Osteoblast (primary cell): ENCODE measurements at places on chromosomes 1 and 21.
A peak's percentile ranks its signal among the peaks of the same experiment; 100 is the strongest.

DNA sequence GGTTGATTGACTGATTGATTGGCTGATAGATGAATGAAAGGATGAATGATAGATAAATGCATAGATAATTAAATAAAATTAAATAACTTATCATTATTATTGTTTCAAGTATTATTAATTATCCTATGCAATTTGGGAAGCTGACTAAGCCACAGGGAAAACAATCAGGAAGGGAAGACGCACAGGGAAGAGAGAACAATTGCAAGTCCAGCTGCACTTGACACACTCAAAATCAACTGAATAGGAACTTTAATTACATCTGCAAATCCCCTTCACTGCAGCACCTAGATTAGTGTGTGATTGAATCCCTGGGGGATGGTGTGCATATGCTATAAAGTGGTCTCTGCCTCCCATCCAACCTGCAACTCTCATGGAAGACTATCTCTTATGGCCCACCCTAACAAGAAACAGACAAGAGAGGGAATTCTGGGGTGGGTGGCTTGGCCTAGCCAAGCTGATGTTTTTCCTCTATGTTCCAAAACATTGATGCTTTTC, 161.1 kb upstream of the FGGY start:
- no peak for DNase-seq

GRCh38 chr1:112862753-112863426, 93.1 kb downstream of the SLC16A1 start:
- no peak for DNase-seq

DNA sequence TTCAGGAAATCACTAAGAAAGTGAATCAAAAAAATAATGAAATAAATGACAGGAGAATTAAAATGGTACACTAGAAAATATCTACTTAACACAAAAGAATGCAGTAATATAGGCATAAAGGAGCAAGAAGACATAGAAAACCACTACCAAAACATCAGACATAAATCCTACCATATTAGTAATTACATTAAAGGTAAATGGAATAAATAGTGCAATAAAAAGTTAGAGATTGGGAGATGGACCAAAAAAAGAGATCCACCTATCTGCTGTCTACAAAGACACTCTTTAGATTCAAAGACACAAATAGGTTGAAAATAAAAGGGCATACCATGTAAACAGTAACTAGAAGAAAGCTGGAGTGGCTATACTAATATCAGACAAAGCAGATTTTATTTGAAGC, 167.0 kb upstream of the SAMSN1 start:
- no peak for DNase-seq

GRCh38 chr1:7531562-7532340, 239.3 kb upstream of the VAMP3 start:
- no peak for DNase-seq

DNA sequence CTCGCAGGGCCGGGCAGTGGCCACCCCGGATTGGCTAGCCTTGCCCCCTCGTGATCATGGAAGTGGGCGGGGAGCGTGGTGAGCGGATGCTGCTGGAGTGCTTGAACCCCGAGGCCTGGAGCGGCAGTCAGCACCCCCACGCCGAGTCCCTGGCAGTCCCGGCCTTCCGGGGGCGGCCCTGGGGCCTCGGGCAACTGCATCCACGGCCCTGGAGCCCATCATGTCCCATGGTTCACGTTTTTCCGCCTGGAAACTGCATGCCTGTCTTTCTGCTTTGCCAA, 45.6 kb downstream of the CDC7 start:
- DNase-seq, result no peak

- no peak for DNase-seq
These were observed 39.0 kb downstream of the MRPL39 start for GRCh38 chr21:25568246-25568645.

GRCh38 chr1:200042552-200043335, 15.2 kb downstream of the NR5A2 start:
- no peak for DNase-seq

GRCh38 chr1:160086456-160086892, 5.1 kb downstream of the KCNJ9 start:
- DNase-seq, result peak; percentile 69

- DNase-seq, result no peak
These were observed 85.3 kb upstream of the SERBP1 start for GRCh38 chr1:67515324-67516080.

DNA sequence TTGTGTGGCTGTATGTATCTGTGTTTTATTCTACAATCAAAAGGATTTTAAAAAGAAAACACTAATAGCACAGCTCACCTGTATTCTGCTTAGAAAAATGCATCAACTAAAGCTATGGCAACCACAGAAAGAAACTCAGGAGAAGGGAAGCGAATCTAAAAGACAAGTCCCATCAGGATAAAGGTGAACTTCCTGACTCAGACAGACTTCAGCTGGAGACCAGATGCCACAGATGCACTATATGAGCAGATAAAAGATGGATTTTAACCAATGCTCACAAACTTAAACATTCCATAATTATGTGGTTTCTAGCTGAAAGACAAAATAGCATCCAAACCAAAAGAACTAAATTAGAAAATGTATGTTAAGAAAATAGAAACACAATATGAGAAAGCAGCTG, 231.0 kb downstream of the RERE start:
- DNase-seq, result no peak

- peak; percentile 41 for DNase-seq
These were observed 13.0 kb upstream of the LTN1 start for GRCh38 chr21:29005696-29006095.
